SJCRH30 (cell line): ENCODE measurements at places on chromosomes 4 and X.

DNA sequence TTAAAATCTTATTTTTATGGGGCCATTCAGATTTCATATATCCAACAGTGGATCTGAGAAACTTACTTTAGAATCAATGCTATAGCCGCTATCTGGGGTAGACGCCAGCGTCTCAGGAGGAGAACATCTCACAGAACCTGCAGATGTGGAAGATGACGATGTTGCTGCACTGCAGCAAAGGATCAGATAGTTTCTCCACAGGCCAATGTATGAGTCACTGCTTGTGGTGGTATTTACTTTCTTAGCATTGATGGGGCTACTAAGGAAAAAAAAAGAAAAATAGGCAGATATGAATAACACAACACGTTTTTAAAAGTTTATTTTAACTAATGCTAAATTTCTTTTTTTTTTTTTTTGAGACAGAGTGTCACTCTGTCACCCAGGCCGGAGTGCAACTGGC, 85.9 kb downstream of the ZAR1 start:
- DNase-seq, result no peak

DNA sequence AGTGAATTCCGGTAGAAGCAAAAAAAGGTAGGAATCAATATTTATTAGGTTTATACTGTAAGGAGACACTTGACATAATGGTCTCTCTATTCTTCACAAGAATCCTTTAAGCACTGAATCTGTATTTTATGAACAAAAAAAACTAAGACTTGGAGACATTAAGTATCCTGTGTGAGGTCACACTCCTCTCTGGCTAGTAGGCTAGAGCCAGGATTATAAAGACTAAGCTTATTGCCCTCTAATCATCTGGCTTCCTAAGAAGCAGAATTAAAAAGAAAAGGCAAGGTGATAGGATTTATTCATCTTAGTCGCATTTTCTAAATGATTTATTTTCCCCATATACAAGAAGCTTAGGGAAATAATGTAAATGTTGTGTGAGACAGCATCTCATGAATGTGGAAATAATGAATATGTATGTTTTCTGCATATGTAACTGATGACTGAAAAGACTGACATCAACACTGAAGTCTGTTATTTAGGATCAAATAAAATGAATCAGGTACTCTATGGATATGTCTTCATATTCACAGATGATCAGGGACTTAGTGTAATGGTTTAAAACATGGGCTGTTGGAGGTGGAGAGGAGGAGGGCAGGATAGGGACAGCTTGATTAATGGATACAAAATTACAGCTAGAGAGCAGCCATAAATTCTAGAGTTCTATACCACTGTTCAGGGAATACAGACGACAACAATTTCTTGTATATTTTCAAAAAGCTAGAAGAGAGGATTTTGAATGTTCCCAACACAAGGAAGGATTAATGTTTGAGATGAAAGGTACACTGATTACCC, 30.4 kb upstream of the PRKG2 start:
- DNase-seq, result no peak

DNA sequence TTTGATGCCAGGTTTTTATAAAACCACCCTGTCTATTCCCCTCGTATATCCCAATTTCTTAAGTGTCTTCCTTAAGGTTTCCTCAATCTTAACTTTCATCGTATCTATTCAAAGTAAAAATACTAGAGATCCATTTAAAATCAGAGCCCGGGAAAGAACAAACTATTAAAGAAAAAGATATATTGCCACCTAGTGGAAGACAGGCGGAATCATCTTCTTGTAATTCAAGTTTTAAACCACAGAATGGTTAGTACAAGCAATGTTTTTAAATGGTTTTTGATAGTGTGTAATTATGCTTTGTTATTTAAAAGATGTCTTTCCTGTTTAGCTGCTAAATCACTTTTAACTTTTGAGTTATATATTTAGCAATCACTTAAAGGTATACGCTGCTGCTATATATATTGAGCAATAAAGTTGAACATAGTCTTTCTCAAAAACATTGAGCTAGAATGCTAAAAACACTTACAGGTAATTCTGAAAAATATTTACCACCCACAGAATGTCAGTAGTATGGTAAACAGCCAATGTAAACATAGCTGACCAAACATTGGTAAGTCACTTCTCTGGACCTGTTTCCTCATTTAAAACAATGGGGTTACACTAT, 18.2 kb downstream of the PRDM8 start:
- DNase-seq, result peak; percentile 60

GRCh38 chr4:98377559-98377958, 116.4 kb downstream of the RAP1GDS1 start:
- no peak for DNase-seq

GRCh38 chrX:34365471-34365870, 233.4 kb upstream of the FAM47A start:
- DNase-seq, result peak; percentile 25

DNA sequence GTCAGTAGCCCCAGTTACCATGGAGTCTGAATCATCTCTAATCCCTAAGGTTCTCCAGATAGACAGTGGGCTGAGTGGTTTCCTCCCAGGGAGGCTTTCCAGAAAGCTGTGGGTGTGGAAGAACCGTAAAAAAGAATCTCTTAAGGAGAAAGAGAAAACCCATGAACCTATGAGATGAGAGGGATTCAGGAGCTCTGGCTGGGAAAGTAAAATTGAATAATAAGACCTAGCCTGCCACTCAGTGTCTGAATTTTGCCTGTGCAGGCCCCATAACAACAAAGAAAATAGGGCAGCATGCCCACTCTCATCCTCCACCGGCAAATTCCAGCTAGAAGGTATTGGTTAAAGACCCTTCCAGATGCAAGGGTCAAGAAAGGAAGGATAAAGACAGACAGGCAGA, 16.9 kb downstream of the AWAT2 start:
- no peak for DNase-seq

- DNase-seq, result no peak
Measured at GRCh38 chrX:129613596-129613995, 41.2 kb downstream of the APLN start.

GRCh38 chr4:9691238-9692065, 90.0 kb upstream of the DRD5 start:
- DNase-seq, result no peak

DNA sequence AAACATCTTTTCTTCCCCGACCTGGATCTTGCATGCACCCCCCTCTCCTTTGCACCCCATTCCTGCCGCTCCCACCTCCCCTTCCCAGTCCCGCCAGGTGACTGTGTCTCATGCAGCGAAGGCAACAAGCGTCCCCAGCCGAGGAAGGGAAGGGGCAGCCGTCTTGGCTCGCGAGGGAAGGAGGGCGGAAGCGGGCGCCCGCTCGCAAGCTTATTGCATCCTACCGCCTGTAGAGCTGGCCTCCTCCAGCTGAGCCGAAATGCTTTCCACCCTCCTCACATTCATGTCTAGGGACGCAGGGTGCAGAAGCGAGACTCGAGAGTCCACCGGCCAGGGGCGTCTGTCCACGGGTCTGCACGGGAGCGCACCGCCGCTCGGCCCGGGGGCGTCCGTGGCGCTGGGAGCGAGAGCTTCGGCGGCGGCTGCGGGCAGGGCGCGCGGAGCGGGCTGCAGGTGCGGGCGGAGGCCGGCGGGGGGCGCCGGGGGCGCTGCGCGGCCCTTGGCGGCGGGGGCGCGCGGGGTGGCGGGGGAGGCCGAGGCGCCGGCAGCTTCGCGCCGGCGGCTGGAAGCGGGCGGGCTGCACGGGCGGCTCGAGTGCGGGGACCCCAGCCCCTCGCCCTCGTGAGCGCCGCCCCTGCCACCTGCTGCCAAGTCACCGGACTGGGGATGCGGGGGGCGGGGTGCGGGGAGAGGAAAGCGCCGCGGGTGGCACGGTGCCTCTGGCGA, at the start of gene KCNIP4:
Gene KCNIP4 (minus strand): TSS at position 426 of the 726 bp plus-strand sequence.
- DNase-seq, result no peak

- DNase-seq, result no peak
Measured at GRCh38 chrX:109372716-109373115, 109.2 kb downstream of the GUCY2F start.

- DNase-seq, result peak; percentile 42
Measured at GRCh38 chr4:13980317-13981310, 353.1 kb upstream of the BOD1L1 start.

DNA sequence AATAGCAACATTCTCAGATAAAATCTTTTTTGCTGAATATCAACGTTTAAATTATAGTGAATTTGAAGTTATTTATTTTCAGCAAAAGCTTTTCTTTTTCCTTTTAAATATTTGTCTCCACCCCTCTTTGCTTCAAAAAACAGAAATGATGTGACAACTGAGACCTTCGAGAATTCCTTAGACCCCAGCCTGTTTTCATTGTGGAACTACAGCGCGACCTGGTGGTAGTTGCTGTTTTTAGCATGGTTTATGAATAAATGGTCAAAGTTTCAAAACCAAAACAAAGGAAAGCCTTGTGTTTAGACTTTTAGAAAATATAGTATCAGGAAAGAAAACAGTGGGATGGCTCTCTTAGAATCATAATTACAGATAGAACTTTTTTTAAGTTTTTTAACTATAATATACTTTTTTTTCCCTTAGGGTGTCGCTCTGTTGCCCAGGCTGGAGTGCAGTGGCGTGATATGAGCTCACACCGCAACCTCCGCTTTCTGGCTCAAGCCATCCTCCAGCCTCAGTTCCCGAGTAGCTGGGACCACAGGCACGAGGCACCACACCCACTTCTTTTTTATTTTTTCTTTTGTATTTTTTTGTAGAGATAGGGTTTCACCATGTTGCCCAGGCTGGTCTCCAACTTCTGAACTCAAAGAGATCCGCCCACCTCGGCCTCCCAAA, 26.8 kb upstream of the TMEM184C start:
- peak; percentile 81 for DNase-seq
